ENCODE measurements at places on chromosomes 1 and 21.
A peak's percentile ranks its signal among the peaks of the same experiment; 100 is the strongest.

GRCh38 chr1:119893238-119893791 is 3.0 kb downstream of the ADAM30 start:
- DNase-seq: no peak

GRCh38 chr1:208536212-208536611 is 292.0 kb upstream of the PLXNA2 start:
- DNase-seq: no peak

- no peak for DNase-seq
These were observed 70.3 kb upstream of the PRDX6 start for GRCh38 chr1:173406783-173407230.

DNA sequence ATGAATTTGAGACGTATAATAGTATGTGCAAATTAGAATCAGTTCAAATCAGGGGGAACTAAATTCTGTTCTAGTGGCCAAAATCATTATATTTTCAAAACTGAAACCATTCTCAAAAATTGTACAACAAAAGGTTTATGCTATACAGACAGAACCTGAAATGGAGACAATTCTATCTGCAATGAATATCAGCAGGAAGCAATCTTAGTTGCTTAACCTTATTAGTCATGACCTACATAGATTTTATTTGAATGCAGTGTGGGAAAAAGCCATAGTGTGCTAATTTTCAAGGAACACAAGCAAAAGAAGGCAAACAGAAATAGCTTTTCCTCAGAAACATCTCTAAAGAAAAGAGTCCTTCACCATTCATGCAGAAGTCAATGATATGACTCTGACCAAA is 6.5 kb downstream of the AK5 start:
- peak; percentile 61 for DNase-seq

- DNase-seq: no peak
These were observed 12.1 kb upstream of the ZNF496 start for GRCh38 chr1:247343801-247344200.

DNA sequence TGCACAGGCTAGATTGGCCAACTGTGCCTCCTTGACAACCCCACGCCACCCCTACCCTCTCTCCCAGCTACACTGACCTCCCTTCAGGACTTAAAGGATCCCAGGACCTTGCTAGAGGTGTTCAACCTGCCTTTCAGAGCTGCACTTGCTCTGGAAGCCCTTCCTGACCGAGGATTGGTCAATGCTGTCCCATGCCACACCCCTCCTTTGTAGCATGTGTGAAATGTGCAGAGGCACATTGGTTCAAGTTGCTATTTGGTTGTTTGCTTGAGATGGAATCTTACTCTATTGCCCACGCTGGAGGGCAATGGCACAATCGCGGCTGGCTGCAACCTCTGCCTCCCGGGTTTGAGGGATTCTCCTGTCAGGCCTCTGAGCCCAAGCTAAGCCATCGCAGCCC is 21.8 kb downstream of the ACTA1 start:
- DNase-seq: no peak

All from foreskin fibroblast (primary cell).